ENCODE measurements at places on chromosomes 12 and 14.

DNA sequence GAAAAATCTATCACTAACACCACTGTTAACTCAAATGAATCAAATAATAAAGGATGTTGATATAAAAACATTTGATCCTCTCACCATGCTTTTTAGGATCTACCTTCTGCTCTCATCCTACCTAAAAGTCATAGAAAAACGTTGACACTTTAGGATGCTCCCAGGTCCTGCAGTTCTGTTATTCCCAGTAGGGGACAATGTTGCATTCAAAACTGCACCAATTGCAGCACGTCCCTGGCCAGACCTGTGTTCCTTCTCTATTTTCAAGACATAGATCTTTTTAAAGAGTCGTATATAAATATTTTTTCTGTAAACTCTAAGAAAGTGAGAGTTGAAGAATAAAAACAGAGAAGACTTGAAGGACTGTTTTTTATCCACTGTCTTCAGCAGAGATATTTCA is 8.8 kb downstream of the AICDA start:
- no peak for DNase-seq

DNA sequence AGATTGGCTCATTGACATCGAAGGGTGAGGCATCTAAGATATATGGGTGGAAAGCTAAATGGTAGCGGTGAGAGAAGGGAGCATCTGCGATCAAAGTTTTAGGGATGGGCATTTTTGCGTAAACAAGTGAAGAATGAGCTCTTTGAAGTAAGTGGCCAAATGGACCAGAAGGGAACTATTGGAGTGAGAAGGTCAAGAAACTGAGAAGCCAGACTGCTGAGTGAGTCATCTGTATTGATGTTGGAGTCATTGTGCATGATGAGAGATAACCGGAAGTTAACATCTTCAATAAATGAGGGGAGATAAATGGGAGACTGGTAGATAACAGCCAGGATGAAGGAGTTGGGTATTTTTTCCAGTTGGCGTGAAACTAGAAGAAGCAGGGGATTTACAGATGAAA is 271.9 kb upstream of the PDE3A start:
- DNase-seq: no peak

GRCh38 chr14:77848031-77848430 is 48.1 kb downstream of the ADCK1 start:
- DNase-seq: no peak

GRCh38 chr12:132471011-132471857 is 18.7 kb upstream of the FBRSL1 start:
- no peak for DNase-seq

DNA sequence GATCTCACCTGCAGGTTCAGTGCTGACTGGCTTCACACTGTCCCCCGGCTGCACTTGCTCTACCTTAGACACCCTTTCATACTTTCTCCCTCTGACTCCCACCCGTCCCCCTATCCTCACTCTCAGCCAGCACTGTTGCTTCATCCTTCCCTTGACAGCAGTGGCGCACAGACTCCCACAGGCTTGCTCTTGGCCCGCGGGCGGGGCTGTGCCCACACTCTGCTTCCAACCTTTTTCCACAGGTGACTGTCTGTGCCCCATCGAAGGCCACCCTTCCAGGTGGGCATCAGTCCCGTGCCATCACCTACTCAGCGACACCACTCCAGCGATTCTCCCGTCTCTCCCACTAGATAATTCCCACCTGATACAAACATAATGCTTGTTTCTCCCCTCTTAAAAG is 1.0 kb upstream of the RPS6KL1 start:
- DNase-seq: no peak

GRCh38 chr12:13247596-13247995 is 51.1 kb downstream of the EMP1 start:
- no peak for DNase-seq

DNA sequence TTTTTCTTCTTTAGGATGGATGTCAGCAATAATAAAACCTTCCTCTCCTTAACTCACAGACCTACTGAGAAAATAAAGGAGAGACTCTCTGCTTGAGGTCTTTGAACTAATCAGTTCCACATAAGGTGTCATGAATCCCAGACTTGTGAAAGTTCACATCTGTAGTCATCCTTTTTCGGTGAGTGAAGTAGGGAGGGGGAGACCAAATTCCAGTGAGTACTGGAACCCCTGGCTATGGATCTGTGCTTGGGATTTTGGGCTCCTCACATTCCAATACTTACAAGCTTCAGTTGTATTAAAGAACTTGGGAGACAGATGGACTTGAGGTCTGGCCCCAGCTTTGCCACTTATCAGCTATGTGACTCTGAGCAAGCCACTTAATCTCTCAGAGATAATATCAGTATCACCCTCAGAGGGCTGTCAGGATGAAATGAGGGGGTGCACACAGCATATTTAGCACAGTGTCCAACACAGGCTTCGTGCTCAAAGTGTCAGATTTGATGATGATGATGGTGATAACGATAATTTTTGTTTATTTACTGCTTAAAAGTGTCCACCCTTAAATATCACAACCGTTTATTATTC is 34.8 kb upstream of the APPL2 start:
- no peak for DNase-seq

GRCh38 chr12:104177663-104178501 is 37.7 kb upstream of the TXNRD1 start:
- DNase-seq: no peak
